ENCODE measurements at places on chromosomes 7 and 10.

GRCh38 chr10:133328358-133329343, 8.0 kb downstream of the CALY start:
- DNase-seq: no peak

GRCh38 chr10:105971460-105971859, 1193.0 kb downstream of the SORCS1 start:
- no peak for DNase-seq

DNA sequence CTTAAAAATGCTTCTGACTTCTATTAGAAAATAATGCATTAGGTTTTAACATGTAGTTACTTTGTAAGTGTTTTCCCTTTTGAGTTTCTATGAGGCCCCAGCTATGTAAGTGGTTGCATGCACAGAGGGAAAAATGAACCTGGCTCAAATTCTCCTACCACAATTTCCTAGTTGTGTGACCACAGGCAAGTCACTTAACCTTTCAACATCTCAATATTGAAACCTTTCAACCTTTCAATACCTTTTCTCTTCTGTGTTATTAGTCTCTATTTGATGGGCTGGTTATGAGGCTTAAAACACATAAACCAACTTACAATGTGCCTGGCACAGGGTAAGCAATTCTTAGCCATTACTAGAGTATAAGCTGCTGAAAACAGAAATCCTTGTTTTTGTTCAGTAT, 203.0 kb downstream of the KCND2 start:
- no peak for DNase-seq

DNA sequence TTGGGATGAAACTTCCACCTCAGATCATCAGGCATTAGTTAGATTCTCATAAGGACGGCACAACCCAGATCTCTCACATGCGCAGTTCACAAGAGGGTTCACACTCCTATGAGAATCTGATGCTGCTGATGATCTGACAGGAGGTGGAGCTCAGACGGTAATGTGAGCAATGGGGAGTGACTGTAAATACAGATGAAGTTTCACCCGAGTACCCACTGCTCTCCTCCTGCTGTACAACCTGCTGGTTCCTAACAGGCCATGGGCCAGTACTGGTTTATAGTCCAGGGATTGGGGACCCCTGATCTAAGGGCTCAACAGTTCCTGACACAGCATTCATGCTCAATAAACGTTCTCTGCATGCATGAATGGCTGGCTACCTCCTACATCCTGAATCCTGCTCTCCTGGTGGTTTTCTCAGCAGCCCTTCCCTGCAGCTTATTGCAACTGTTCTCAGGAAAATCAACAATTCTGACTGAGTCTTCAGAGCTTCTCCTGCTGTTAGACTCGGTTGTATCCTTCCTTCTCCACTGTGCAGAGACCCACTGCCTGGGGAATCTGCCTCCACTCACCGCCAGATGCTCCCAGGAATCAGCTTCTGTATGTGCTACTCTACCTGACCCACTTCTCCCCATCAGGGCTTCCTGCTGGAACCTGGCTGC, 17.4 kb downstream of the PDE6C start:
- no peak for DNase-seq

- no peak for DNase-seq
Measured at GRCh38 chr10:34743814-34744213, 71.3 kb downstream of the PARD3 start.

GRCh38 chr10:124131172-124131571, 37.8 kb upstream of the CHST15 start:
- no peak for DNase-seq

Data from stimulated activated CD8-positive, alpha-beta memory T cell treated with anti-CD3 and anti-CD28 coated beads, Interleukin-15, amount 100 ng/mL, for 24 hours (primary cell).